ENCODE measurements at places on chromosomes 11 and 22.
A peak's percentile ranks its signal among the peaks of the same experiment; 100 is the strongest.

DNA sequence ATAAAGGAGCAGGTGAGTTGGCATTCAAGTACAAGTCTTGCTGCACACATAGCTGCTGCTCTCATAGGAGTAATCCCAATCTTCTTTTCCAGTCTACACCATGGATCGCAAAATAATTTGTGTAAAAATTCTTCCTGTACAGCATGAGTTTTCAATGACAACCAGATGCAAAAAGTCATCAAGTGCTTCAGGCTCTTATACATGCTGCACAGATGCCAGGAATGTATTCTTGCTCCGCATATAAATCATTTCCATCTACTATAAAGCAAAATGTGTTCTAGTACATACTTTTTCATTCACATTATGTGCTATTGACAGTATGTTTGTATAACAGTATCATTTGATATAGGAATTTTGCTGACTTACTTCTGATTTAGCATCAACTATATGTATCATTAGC is 35.4 kb downstream of the NXPE2 start:
- DNase-seq = no peak

- no peak for DNase-seq
Measured at GRCh38 chr11:127117231-127117739, 116.7 kb upstream of the KIRREL3 start.

DNA sequence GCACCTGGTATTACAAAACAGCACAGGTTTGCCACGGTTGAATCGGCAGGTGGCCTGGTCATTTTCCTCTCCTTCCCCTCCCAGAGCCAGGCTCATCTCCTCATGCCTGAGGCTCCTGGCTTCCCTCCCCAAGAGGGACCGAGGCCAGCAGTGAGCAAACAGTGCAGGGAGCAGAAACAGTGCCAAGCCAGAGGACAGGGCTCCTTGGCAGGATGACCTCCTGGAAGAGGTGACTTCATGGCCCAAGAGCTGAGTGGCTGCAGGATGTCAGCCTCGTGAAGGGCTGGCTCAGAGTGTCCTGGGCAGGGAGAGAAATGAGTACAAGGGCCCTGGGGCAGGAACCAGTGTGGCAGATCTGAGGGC is 22.8 kb upstream of the PPFIA1 start:
- no peak for DNase-seq

- DNase-seq = no peak
Measured at GRCh38 chr11:196786-197731, 4.2 kb downstream of the SCGB1C1 start.

DNA sequence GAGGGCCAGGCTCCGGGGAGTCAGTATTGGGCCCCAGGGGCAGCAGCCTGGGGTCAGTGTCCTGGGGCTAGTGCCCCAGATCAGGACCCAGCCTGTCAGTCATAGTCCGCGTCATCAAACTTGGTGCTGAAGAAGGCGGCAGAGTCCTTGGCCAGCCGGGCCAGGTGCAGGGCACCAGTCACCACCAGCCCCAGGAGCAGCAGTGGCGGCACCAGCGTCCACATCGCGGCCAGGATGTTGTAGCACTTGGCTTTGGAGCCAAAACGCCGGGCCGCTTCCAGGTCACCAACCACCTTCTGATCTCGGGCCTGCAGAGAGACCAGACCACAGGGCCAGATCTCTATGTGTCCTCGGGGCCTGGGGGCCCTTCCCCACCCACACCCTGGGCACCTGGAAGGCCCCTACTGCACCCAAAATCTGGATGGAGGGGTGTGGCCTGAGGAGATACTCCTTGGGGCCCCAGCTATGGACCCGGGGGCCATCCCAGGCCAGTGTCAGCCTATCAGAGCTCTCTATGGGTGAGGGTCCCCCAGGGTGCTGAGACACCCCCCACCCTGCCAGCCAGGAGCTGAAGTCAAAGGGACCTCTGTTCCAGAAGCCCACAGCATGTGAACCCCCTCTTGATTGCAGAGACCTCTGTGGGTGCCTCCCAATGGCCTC is 790 bp downstream of the IFITM5 start:
- DNase-seq = no peak

DNA sequence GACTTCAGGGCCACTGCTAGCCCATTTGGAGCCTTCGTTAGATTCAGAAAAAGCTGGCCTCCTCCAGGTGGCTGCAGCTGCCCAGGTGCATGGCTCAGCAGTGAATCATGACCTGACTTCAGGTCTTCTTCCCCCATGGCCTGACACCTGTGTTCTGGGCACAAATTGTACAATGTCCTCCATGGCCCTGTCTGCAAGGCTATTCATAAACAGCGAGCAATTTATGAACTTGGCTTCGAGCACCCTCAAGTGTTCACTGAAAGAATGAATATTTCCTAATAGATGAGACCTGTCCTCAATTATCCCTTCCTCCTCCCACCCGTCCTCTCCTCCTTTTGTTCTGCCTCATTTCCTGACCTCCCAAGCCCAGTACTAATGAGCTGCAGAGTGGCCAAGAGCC is 12.2 kb upstream of the VPS37C start:
- no peak for DNase-seq

DNA sequence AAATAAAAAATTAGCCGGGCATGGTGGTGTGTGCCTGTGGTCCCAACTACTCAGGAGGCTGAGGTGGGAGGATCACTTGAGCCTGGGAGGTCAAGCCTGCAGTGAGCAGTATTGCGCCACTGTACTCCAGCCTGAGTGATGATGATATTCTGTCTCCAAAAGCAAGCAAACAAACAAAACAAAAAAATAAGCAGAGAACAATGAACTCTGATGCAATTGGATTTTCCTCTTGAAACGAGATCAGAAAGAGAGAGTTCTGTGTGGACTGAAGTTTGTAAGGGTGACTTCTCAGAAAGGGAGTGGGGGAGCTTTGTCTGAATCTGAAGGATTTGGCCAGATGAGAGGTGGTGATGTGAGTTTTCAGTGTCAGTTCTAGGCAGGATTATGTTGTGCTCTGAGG is 6.0 kb upstream of the TMEM123 start:
- no peak for DNase-seq

GRCh38 chr22:33578752-33579151 is 341.5 kb downstream of the LARGE1 start:
- no peak for DNase-seq

- DNase-seq = no peak
Measured at GRCh38 chr11:63530021-63530420, 6.6 kb upstream of the PLAAT4 start.

GRCh38 chr11:6611092-6611962 is 689 bp downstream of the TAF10 start:
- DNase-seq = no peak

- DNase-seq = no peak
Measured at GRCh38 chr11:65560555-65561418, 2.6 kb upstream of the LTBP3 start.

GRCh38 chr22:47165338-47166032 is 403.0 kb downstream of the TBC1D22A start:
- DNase-seq = no peak

GRCh38 chr11:120606211-120607010 is 94.9 kb downstream of the GRIK4 start:
- no peak for DNase-seq

- no peak for DNase-seq
Measured at GRCh38 chr22:40204321-40205116, 26.8 kb downstream of the TNRC6B start.

DNA sequence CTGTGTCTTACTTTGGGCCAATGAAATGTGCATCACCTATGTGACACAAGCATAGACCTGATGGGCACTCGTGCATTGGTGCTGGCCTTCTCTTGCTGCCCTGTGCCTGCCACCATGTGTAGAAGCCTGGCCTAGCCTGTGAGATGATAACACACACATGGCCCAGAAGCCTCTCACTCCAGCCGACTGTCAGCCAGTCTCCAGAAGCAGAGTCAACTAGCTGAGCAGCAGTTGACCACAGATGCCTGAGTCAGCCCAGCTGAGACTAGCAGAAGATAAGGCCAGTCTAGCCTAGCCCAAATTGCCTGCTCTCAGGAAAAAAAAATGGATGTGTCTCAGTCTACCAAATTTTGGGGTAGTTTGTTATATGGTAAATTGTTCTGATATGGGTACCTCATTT is 46.2 kb downstream of the CSNK2A3 start:
- DNase-seq = no peak

DNA sequence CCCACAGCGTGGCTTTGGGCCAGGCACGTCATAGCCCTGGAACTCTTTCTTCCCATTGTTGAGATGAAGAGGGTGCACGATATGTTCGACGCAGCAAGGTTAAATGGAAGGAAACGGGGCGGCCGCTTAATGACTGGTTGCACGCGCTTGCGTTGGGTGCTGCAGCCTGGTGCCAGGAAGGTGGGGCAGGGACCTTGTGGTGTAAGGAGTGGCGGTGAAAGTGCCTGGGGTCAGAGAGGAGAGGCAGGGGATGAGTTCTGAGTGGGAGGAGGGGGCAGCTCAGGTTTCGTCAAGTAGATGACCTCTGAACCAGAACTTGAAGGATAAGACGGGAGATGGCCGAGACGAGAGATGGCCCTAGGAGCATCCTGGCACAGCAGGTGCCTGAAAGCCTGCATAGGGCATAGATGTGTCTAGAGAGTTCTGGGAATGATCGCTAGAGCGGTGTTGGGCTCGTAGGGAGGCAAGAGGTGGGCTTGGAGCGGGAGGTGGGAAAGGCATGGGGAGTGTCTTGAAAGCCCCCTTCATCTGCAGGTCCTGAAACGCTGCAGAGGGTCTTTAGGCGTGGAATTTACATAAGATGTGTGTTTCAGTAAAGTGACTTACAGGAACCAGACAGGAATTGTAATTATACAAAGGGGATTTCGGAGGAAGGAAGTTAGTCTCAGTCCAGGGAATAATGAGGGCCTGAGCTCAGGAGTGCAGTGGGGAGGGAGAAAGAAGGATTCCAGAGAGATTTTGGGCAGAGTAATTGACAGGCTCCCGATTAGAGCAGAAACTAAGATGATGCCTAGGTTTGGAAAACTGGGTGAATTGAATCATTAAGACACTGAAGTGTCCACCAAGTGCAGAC is 43.2 kb upstream of the CLDN5 start:
- DNase-seq = no peak

DNA sequence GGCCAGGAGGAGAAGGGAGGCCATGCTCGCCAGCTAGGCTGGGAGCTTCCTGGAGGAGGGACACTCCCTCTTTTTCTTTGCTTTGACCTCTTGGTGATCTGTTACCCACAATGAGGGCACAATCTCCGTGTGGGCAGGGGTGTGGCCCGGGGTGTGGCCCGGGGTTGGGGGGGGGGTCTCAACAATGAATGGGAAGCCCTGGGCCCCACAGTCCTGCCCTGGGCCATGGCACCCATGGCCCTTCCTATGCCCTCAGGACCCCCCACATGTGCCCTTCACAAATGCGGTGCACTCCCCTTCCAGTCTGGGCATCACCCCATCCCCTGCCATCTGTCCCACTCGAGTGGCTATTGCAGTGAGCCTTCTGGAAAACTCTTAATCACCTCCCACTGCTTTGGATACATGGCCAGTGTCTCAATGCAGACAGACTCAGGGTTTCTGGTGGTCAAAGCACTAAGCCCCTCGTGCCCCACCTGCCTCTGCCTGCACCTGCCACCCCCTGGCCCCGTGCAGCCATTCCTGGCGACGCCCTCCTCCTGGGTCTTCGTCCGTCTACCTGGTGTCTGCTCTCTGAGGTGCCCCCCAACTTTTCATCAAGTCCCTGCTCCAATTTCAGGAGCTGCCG is 611.3 kb downstream of the TBC1D22A start:
- no peak for DNase-seq

DNA sequence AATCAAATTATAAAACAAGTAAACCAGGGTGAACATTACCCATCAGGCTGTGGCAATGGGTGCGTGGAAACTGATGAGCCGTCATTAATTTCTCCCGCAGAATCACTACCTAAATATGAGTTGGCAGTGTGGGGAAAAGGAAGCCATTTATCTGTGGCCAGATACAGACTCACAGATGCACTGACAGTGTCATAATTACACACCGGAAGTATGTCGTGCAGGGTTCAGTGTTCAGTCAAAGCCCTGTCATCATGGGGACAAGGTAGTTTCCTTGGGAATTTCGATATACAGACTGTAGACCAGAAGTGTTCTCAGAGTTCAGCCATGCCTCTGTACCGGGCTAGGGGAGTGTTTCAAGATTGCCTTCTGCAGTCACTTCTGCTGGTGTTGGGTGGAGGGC is 119.2 kb upstream of the SEZ6L start:
- no peak for DNase-seq

DNA sequence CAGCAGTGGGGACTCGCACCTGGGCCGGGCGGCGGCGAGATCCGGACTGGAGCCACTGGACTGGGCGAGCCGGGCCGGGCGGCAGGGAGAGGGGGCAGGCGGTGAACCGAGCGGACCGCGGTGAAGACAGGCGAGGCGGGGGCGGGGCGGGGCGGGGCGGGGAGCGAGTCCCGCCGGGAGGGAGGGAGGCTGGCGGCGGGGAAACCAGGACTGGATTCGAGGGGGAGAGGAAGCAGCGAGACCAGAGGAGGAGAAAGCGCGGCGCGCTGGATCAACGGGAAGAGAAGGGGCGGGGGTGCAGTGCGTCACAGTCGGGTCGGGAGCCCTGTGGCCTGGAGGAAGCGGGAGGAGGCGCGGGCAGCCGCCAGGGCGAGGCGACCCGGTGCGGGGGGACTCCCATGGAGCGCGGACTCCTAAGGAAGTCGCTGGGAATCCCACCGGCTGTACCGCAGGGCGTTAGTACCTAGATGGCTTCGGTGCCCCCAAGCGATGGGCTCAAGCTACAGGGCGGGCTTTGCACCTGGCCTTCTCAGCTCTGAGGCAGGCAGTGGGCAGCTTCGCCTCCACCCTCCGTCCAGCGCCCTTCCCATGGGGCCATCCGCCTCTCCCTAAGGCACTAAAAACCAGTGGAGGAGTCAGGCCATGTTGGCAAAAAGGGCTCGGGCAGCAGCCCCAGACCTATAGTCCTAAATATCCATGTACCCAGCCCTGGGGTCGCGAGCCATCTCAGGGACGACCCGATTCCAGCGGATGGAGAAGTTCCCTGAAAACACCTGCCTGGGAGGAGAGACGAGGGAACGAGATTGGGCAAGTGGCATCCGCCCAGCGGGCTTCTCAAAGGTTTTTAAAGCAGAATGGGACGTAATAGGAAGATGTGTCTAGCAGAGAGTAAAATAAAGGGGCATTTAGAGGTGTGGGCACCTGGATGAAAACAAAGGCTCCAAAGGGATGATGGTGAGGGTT is at the start of gene TMEM121B:
TSS of gene TMEM121B (minus strand) at position 128 of the 963 bp plus-strand sequence. CDS start 233 bp downstream, outside the sequence.
- peak; percentile 17 for DNase-seq

GRCh38 chr22:38069372-38070249 is 12.4 kb downstream of the PICK1 start:
- DNase-seq = no peak

- DNase-seq = no peak
Measured at GRCh38 chr11:92848578-92848977, 120.9 kb upstream of the MTNR1B start.

- no peak for DNase-seq
Measured at GRCh38 chr11:61258546-61258945, 17.6 kb downstream of the PGA5 start.

- no peak for DNase-seq
Measured at GRCh38 chr11:101920992-101921391, 4.7 kb upstream of the ANGPTL5 start.

GRCh38 chr22:25048659-25049647 is 96.4 kb downstream of the KIAA1671 start:
- DNase-seq = peak; percentile 64

GRCh38 chr11:5040876-5041275 is 5.5 kb upstream of the OR52J3 start:
- no peak for DNase-seq

- peak; percentile 39 for DNase-seq
Measured at GRCh38 chr11:3947061-3947460, 91.6 kb downstream of the STIM1 start.

- no peak for DNase-seq
Measured at GRCh38 chr11:223026-223789, 12.9 kb downstream of the SIRT3 start.

- no peak for DNase-seq
Measured at GRCh38 chr11:125367710-125368109, 128.4 kb downstream of the FEZ1 start.
